A375 (cell line): ENCODE measurements at places on chromosomes 6 and 20. TPM values are rescaled to one million over a fixed set of nuclear protein-coding genes. Genes with fewer than 3 reads are reported as not detected.

The NTSR1 gene
- total RNA-seq: 3.6 and 4.1 TPM in 2 replicates

The WDR27 gene
- total RNA-seq: 37.1 and 46.4 TPM in 2 replicates

The PGM3 gene
- total RNA-seq: 13.1 and 24.0 TPM in 2 replicates

The SMLR1 gene
- not detected in 2 replicates for total RNA-seq

The SLC22A1 gene
- total RNA-seq: 0.05 TPM in 1 of 2 replicates, not detected in the other

The EYA4 gene
- 34.6 and 39.3 TPM in 2 replicates for total RNA-seq

The C2 gene
- total RNA-seq: 0.15 TPM in 1 of 2 replicates, not detected in the other

The SEL1L2 gene
- total RNA-seq: not detected in 2 replicates

The CBLN4 gene
- total RNA-seq: not detected in 2 replicates

The FOXA2 gene
- total RNA-seq: 0.19 and 0.21 TPM in 2 replicates

The PBOV1 gene
- not detected in 2 replicates for total RNA-seq

The CRISP2 gene
- 0.29 TPM in 1 of 2 replicates, not detected in the other for total RNA-seq

The DOK5 gene
- total RNA-seq: 0.40 and 0.53 TPM in 2 replicates

The LST1 gene
- not detected in 2 replicates for total RNA-seq

The ISM1 gene
- total RNA-seq: 0.03 and 0.08 TPM in 2 replicates

The FAM209B gene
- total RNA-seq: 1.1 TPM in 1 of 2 replicates, not detected in the other

The SF3B5 gene
- 70.8 and 73.0 TPM in 2 replicates for total RNA-seq

The PGC gene
- total RNA-seq: not detected in 2 replicates

The RUNX2 gene
- total RNA-seq: 1.4 and 1.5 TPM in 2 replicates

The NOX3 gene
- total RNA-seq: 0.93 and 1.2 TPM in 2 replicates

The FAM120B gene
- total RNA-seq: 8.4 and 9.7 TPM in 2 replicates

The PLEKHG1 gene
- total RNA-seq: 2.4 and 4.0 TPM in 2 replicates

The EPPIN gene
- total RNA-seq: not detected in 2 replicates
